ENCODE measurements at places on chromosomes 3 and 15.
A peak's percentile ranks its signal among the peaks of the same experiment; 100 is the strongest.

GRCh38 chr3:172294223-172294806 lies 153.9 kb downstream of the GHSR start:
- peak; percentile 30 for DNase-seq

DNA sequence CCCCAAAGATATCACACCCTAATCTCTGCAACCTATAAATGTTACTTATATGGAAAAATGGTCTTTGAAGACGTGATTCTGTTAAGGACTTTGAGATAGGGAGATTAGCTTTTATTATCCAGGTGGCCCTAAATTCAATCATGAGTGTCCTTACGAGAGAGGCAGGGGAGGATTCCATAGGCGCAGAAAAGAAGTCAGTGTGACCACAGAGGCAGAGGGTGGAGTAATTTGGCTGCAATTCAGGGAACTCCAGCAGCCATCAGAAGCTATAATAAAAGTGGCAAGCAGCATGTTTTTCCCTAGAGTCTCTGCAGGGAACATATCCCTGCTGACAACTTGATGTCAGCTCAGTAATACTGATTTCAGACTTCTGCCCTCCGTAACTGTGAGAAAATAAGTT lies 315.2 kb upstream of the ROBO2 start:
- no peak for DNase-seq

- DNase-seq, result peak; percentile 7
Measured at GRCh38 chr15:25508369-25509002, 69.7 kb upstream of the UBE3A start.

DNA sequence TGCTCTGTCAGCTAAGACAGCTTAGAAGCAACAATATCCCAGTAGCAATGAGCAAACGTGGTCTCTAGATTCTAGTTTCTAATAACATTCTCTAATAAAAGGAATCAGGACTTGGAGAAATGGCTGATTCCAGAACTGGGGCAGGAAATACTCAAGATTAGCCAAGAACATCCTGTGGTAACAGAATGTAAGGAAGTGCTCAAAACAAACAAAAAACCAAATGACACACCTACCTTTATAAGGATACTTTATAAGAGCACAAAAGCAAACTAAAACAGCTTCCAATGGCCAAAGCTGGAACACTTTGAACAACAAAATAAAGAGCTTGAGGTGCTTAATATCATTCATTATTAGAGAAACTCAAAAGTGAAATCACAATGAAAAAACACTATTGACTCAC lies 33.1 kb upstream of the EIF5A2 start:
- no peak for DNase-seq

- DNase-seq, result no peak
Measured at GRCh38 chr3:170961616-170962400, 53.4 kb upstream of the EIF5A2 start.

Measured in CMK (cell line).